Ascending aorta (tissue), 2 donors: ENCODE measurements at places on chromosomes 6 and 20. TPM values are rescaled to one million over a fixed set of nuclear protein-coding genes. Genes with fewer than 3 reads are reported as not detected.

- DNase-seq = no peak
These were observed 80.3 kb downstream of the ZDHHC14 start for GRCh38 chr6:157461000-157461915.

GRCh38 chr6:107418118-107418517 is 41.2 kb downstream of the PDSS2 start:
- DNase-seq = no peak

GRCh38 chr6:28239636-28240035 is 12.4 kb downstream of the ZKSCAN4 start:
- no peak for DNase-seq

- DNase-seq = no peak
These were observed 75.8 kb downstream of the PERP start for GRCh38 chr6:138031417-138031816.

DNA sequence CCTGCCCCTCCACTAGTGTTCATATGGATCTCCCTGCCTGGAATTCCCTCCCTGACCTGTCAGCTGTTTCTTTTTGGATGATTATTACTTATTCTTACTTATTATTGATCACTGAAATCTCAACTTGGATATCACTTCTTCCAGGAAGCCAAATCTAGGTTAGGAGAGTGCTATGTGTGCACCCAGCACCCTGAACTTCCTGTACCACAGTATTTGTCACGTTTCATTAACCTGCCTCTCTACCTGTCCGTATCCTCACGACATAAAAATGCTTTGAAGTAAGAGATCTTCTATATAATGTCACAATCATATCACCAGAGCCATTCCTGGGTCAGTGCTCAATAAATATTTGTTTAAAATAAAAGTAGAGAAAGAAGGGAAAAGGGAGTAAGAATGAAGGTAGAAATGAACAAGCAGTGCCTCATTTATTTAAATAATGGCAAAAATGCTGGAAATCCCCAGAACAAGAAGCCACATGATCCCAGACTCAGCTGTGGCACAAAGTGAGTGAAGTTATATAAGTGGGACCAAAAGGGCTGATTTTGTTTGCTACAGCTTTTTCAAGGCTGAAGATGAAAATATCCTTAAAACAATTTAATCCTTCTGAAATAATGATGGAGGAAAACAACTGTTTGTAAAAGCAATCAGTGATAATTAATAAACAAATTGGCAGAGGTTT is 88.0 kb upstream of the MANEA start:
- DNase-seq = no peak

- DNase-seq = no peak
These were observed 239.2 kb downstream of the GMPR start for GRCh38 chr6:16477367-16478149.

Gene F13A1
- 91.9 TPM for total RNA-seq
